ENCODE measurements at places on chromosomes 5 and 9.

DNA sequence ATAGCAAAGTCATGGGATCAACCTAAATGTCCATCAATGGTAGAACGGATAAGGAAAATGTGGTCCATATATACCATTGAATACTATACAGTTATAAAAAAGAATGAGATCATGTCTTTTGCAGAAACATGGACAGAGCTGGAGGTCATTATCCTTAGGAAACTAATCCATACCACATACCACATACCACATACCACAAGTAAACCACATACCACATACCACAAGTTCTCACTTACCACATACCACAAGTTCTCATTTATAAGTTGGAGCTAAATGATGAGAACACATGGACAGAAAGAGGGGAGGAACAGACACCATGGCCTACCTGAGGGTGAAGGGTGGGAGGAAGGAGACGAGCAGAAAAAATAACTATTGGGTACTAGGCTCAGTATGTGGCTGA is 154.6 kb upstream of the GHR start:
- H3K27ac ChIP-seq: peak overlapping the region; percentile 60
- no peaks in the 10 kb centered on the region for H3K27me3 ChIP-seq

GRCh38 chr5:144503123-144503522 is 332.4 kb downstream of the KCTD16 start:
- H3K4me1 ChIP-seq: no peaks in the 10 kb centered on the region
- H3K4me3 ChIP-seq: no peak overlapping the region

- peaks cover 11% of the 10 kb centered on the region for H3K27me3 ChIP-seq
- H3K4me3 ChIP-seq: no peak overlapping the region
- peak; percentile 0 for DNase-seq
- no peaks in the 10 kb centered on the region for H3K36me3 ChIP-seq
Observed at GRCh38 chr9:126150411-126151030, 176.1 kb upstream of the MVB12B start.

- DNase-seq: no peak
- H3K4me3 ChIP-seq: no peak overlapping the region
- peaks cover 13% of the 10 kb centered on the region for H3K4me1 ChIP-seq
Observed at GRCh38 chr9:6686396-6686795, 40.9 kb upstream of the GLDC start.

DNA sequence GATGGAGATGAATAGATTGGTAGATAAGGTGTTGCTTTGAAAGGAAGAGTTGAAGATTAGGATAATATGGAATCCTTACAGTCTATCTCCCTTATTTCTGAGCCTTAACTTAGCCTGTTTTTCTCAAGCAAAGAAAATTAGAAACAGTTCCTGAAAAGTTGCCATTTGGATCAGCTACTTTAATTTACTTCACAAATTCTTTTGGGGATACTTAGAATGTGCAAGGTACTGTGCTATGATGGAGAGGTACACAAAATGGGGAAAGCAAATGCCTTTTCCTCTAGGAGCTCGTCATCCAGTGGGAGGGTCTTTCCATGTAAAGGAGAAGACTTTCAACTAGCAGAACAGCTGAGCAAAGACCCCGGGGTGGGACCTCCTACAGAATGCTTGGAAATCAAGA is 51.1 kb upstream of the SMARCA2 start:
- no peak for DNase-seq
- H3K4me3 ChIP-seq: no peak overlapping the region
- no peaks in the 10 kb centered on the region for H3K4me1 ChIP-seq
- peaks cover 14% of the 10 kb centered on the region for H3K27me3 ChIP-seq

DNA sequence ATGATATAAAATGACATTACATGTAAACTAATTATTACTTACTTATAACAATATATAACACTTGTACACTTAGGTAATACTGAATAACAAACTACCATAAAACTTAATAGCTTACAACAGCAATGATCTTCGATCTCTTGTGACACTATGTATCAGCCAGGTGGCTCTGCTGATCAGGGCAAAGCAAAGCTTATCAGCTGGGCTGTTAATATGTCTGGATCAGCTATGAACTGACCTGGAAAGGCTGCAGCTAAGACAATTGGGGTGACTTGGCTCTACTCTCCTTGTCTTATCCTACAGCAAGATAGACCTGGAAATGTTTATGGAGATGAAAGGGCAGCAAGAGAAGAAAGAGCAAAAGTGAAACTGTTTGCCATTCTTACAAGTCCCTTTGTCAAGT is 511.3 kb downstream of the TLR4 start:
- no peak overlapping the region for H3K27ac ChIP-seq
- no peak overlapping the region for H3K4me3 ChIP-seq
- H3K4me1 ChIP-seq: no peaks in the 10 kb centered on the region
- no peak for DNase-seq
- no peaks in the 10 kb centered on the region for H3K27me3 ChIP-seq

All from activated T-helper 2 cell treated with anti-CD3 and anti-CD28 coated beads, Interferon-gamma antibody, Interleukin-2, Interleukin-4, amounts not matched to agents 10 μg/mL and 5 μg/mL and 100 μg/mL, durations not matched to agents 14 hours and 24 hours and 36 hours (primary cell).